ENCODE measurements at places on chromosomes 7 and 10. TPM values are rescaled to one million over a fixed set of nuclear protein-coding genes. Genes with fewer than 3 reads are reported as not detected.

NXPH1 gene
- total RNA-seq, result not detected

TSPAN15 gene
- 9.4 TPM for total RNA-seq

DHX32 gene
- 41.7 TPM for total RNA-seq

LRRC17 gene
- 63.4 TPM for total RNA-seq

DNA sequence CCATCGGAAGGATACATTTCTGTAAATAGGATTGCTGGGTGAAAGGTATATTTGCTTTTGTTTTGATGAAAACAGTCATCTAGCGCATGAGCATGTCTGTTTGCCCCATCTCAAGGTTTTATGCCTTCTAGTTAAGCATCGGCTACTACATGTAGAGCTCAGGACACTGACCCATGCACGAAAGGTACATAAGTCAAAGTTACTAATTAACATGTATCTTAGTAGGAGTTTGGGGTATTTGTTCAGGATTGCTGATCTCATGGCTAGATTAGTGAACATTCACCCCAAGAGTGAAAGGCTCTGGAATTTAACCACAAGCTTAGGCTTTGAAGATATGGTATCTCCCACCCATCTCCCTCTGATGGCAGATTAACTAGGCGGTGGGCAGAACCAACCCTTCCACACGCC lies 91.5 kb downstream of the RBM20 start:
- H3K36me3 ChIP-seq, result no peaks in the 10 kb centered on the region
- no peak overlapping the region for H3K4me3 ChIP-seq
- H3K4me1 ChIP-seq, result no peaks in the 10 kb centered on the region
- DNase-seq, result no peak

- no peak overlapping the region for H3K4me3 ChIP-seq
- no peaks in the 10 kb centered on the region for H3K4me1 ChIP-seq
Measured at GRCh38 chr10:60722623-60723022, 55.7 kb upstream of the CDK1 start.

- H3K27ac ChIP-seq, result no peak within 1 kb of the TSS
- no peak for DNase-seq
- H3K27me3 ChIP-seq, result peaks cover 57% of the 10 kb centered on the region
- no peaks in the 10 kb centered on the region for H3K4me1 ChIP-seq
- no peaks in the 10 kb centered on the region for H3K36me3 ChIP-seq
- H3K4me3 ChIP-seq, result no peak within 1 kb of the TSS
Measured at GRCh38 chr10:70283445-70284399, at the start of gene NPFFR1. NPFFR1 (minus strand) TSS chr10:70284004; CDS start chr10:70283676, 328 bp downstream.

DNA sequence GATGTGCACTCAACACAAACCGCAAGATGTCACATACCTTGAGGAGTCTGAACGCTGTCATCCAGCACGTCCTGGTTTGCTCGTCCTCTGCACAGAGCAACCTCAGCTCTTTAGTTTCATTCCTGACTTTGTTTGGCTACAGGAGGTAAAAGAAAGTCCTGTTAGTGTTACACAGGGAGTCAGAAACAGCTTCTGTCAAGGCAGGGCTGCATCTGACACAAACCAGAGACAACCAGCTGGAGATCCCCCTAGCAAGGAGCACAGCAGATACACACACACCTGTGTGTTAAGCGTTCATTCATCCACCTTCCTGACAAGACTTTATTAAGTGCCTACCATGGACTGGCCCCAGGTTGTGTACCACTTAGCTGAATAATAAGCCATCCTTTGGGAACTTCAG lies 47.5 kb upstream of the DDC start:
- no peaks in the 10 kb centered on the region for H3K27me3 ChIP-seq
- peaks cover 39% of the 10 kb centered on the region for H3K36me3 ChIP-seq
- DNase-seq, result no peak
- H3K27ac ChIP-seq, result no peak overlapping the region

- DNase-seq, result peak; percentile 84
- no peak overlapping the region for H3K4me3 ChIP-seq
- H3K27ac ChIP-seq, result peak overlapping the region; percentile 48
- no peaks in the 10 kb centered on the region for H3K36me3 ChIP-seq
- peaks cover 14% of the 10 kb centered on the region for H3K4me1 ChIP-seq
- H3K27me3 ChIP-seq, result no peaks in the 10 kb centered on the region
Measured at GRCh38 chr7:88184848-88185304, 35.0 kb downstream of the SRI start.

GRCh38 chr10:103818105-103818504 lies 37.3 kb downstream of the SH3PXD2A start:
- peaks cover 3% of the 10 kb centered on the region for H3K27me3 ChIP-seq
- DNase-seq, result no peak
- no peak overlapping the region for H3K4me3 ChIP-seq
- H3K27ac ChIP-seq, result no peak overlapping the region

- no peaks in the 10 kb centered on the region for H3K4me1 ChIP-seq
- no peaks in the 10 kb centered on the region for H3K36me3 ChIP-seq
- H3K4me3 ChIP-seq, result no peak overlapping the region
Measured at GRCh38 chr7:70856901-70857630, 274.9 kb upstream of the GALNT17 start.

DNA sequence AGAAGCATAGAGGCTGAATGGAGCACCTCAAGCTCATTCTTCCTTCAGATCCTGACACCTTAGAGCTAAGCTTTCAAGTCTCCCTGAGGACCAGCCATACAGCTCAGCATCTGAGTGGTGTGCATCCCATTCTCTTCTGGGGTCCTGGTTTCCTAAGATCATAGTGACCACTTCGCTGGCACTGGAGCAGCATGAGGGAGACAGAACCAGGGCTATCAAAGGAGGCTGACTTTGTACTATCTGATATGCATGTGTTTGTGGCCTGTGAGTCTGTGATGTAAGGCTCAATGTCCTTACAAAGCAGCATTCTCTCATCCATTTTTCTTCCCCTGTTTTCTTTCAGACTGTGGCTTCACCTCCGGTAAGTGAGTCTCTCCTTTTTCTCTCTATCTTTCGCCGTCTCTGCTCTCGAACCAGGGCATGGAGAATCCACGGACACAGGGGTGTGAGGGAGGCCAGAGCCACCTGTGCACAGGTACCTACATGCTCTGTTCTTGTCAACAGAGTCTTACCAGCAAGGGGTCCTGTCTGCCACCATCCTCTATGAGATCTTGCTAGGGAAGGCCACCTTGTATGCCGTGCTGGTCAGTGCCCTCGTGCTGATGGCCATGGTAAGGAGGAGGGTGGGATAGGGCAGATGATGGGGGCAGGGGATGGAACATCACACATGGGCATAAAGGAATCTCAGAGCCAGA lies 31.0 kb downstream of the PRSS2 start:
- DNase-seq, result no peak
- H3K27me3 ChIP-seq, result no peaks in the 10 kb centered on the region
- no peak overlapping the region for H3K27ac ChIP-seq
- H3K4me3 ChIP-seq, result no peak overlapping the region
- H3K36me3 ChIP-seq, result peaks cover 24% of the 10 kb centered on the region
- peaks cover 28% of the 10 kb centered on the region for H3K4me1 ChIP-seq

- H3K27ac ChIP-seq, result no peak overlapping the region
- H3K27me3 ChIP-seq, result no peaks in the 10 kb centered on the region
- no peaks in the 10 kb centered on the region for H3K4me1 ChIP-seq
- H3K4me3 ChIP-seq, result no peak overlapping the region
- DNase-seq, result no peak
Measured at GRCh38 chr10:7306616-7307015, 104.2 kb downstream of the SFMBT2 start.

DNA sequence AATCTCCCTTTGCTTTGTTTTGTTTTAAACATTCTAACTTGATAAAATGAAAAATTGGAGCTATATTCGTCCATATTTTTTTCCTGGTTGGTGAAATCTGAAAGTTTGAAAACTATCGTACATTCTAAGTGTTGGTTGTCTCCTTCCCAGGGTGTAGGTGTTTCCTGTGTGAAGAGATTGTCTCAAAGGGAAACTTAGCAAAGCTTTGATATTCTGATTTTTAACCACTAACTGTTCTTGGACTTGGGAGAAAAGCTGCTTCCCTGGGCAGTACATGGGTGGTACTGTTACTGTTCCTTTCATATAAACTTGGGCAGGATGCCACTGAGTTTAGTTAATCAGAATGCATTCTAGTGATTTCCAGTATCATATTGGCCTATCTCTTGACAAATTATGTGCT lies 253.5 kb upstream of the LRGUK start:
- no peaks in the 10 kb centered on the region for H3K36me3 ChIP-seq
- H3K4me3 ChIP-seq, result no peak overlapping the region
- no peaks in the 10 kb centered on the region for H3K4me1 ChIP-seq
- H3K27ac ChIP-seq, result no peak overlapping the region

DNA sequence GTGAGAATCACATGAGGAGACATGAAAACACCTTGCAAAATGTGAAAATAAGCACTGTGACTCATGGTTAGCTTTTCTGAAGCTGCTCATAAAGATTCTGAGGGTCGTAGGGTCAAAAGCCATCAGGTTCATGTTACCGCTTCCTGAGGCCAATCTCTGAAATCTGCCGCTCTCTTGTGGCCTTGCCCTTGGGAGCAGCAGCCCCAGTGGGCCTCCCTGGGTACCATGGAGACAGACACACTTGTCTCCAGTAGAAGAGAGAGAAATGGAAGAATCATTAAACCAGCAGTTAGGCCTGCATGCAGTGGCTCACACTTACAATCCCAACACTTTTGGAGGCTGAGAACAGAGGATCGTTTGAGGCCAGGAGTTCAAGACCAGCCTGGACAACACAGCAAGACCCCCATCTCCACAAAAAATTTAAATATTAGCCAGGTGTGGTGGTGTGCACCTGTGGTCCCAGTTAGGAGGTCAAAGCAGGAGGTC lies 42.8 kb downstream of the NIPSNAP2 start:
- no peaks in the 10 kb centered on the region for H3K4me1 ChIP-seq
- H3K4me3 ChIP-seq, result no peak overlapping the region
- no peaks in the 10 kb centered on the region for H3K27me3 ChIP-seq
- DNase-seq, result no peak

GRCh38 chr7:103009466-103010185 lies 65.0 kb downstream of the FBXL13 start:
- H3K27me3 ChIP-seq, result no peaks in the 10 kb centered on the region
- no peak for DNase-seq
- H3K36me3 ChIP-seq, result no peaks in the 10 kb centered on the region
- H3K4me3 ChIP-seq, result no peak overlapping the region
- H3K27ac ChIP-seq, result no peak overlapping the region

GRCh38 chr7:140525743-140526142 lies 46.4 kb upstream of the MKRN1 start:
- no peak overlapping the region for H3K4me3 ChIP-seq

GRCh38 chr10:102401735-102402511 lies 6.4 kb downstream of the NFKB2 start:
- no peaks in the 10 kb centered on the region for H3K36me3 ChIP-seq
- H3K27ac ChIP-seq, result no peak overlapping the region
- peaks cover 20% of the 10 kb centered on the region for H3K4me1 ChIP-seq
- H3K4me3 ChIP-seq, result no peak overlapping the region

GRCh38 chr7:87155788-87156187 lies 3.5 kb downstream of the DMTF1 start:
- H3K36me3 ChIP-seq, result no peaks in the 10 kb centered on the region
- peak overlapping the region; percentile 58 for H3K27ac ChIP-seq
- peak; percentile 14 for DNase-seq
- no peak overlapping the region for H3K4me3 ChIP-seq
- peaks cover 18% of the 10 kb centered on the region for H3K4me1 ChIP-seq

DNA sequence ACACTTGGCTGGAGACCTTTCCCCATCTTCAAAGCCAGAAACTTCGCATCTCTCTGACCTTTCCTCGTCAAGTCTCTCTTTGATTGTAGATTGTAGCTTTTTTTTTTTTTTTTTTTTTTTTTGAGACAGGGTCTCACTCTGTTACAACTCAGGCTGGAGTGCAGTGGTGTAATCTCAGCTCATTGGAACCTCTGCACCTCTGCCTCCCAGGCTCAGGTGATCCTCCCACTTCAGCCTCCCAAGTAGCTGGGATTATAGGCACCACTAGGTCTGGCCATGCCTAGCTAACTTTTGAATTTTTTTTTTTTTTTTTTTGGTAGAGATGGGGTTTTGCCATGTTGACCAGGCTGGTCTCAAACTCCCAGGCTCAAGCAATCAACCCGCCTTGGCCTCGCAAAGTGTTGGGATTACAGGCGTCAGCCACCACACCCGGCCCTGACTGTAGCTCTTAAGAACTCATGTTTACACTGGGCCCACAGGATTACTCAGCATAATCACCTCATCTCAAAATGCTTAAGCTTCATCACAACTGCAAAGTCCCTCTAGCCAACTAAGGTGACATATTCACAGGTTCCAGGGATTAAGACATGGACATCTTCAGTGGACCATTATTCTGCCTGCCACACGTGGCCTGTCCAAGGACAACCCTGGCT lies 11.7 kb downstream of the POLL start:
- no peaks in the 10 kb centered on the region for H3K36me3 ChIP-seq
- DNase-seq, result no peak
- H3K27ac ChIP-seq, result no peak overlapping the region
- H3K4me3 ChIP-seq, result no peak overlapping the region

DNA sequence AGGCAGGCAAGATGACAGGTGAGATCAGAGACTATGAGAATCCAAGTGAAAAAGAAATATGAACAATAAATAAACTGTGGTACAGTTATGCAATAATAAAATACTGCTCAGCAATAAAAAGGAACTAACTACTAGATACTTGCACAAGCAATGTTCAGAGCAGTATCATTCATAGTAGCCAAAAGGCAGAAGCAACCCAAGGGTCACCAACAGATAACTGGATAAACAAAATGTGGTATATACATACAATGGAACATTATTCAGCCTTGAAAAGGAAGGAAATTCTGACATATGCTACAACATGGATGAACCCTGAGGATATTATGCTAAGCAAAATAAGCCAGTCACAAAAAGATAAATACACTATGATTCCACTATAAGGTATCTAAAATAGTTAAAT lies 76.9 kb upstream of the KCNIP2 start:
- no peaks in the 10 kb centered on the region for H3K36me3 ChIP-seq
- no peak overlapping the region for H3K4me3 ChIP-seq
- no peak overlapping the region for H3K27ac ChIP-seq
- DNase-seq, result no peak

All from astrocyte (in vitro differentiated cells and primary cell).